ENCODE measurements at places on chromosomes 2 and 18.

DNA sequence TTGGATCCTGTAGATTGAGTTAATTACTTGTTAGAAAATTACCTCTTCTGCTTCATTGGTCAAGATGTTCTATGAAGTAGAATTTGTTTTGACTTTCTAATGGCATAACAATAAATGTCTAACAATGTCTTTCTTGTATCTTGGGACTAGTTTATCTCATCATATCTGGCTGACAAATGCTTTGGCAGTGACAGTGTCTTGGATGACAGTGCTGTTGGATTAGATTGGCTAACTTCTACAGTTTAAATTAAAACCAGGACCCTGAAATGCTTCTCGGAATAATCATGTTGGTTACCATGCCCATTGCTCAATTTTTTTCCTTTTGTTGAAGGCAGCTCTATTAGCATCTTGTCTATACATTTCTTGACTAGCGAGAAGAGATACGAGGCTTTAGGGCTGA lies 176.9 kb downstream of the PARD3B start:
- no peak for DNase-seq

DNA sequence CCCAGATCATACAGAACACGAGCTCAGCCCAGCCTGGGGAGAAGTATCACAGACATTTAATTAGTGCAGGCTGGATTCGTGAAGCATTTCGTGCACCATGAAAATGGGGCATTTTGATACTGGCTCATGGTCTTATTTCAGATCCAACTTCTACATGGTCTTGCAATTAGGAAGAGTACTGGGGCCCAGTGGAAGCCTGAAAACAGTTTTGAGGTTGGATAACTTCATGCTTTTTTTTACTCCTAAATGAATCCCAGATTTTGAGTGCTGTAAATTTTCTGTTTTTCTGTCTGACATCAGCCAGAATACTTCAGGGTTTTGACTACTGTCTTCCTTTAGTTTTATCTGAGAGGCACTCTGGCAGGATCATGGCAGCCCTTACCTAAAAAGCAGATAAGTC lies 160.1 kb downstream of the GFPT1 start:
- DNase-seq = no peak

DNA sequence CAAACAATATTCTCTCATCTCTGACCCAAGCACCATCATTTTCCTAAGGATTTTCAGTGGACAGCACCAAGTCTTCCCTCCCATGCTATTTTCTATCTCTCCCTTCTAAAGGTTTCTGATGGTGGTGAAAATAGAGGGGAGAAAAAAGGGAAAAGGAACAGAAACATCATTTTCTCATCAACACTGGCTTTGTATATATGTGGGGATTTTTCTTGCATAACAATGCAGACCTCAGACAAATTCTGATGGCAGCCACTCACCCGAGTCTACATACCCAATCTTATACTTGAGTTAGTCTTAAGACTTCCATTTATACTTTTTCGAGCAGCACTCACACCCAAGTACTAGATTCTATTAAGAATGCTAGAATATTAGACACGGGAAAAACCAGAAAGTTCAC lies 95.8 kb downstream of the TMEM163 start:
- no peak for DNase-seq

- no peak for DNase-seq
Measured at GRCh38 chr2:135064149-135064548, 12.1 kb downstream of the RAB3GAP1 start.

DNA sequence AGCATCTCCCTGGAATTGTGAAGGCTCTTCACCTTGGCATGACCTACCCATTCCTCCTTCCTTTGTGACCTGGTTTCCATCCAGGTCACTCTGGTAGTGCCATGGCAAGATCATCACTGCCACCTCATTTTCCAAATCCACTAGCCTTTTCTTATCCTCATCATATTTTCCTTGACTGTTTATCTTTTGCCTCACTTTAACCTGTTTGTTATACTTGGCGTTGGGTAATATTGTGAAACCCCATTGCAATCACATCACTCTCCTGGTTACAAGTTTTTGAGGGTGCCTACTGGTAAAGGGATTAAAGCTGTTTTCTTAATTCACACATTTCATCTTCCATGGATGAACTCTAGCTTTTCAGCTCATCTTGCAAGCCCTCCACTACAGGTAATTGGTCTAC lies 39.1 kb upstream of the IGFBP2 start:
- DNase-seq = no peak

- DNase-seq = no peak
Measured at GRCh38 chr2:100281521-100282438, 40.5 kb downstream of the LONRF2 start.

DNA sequence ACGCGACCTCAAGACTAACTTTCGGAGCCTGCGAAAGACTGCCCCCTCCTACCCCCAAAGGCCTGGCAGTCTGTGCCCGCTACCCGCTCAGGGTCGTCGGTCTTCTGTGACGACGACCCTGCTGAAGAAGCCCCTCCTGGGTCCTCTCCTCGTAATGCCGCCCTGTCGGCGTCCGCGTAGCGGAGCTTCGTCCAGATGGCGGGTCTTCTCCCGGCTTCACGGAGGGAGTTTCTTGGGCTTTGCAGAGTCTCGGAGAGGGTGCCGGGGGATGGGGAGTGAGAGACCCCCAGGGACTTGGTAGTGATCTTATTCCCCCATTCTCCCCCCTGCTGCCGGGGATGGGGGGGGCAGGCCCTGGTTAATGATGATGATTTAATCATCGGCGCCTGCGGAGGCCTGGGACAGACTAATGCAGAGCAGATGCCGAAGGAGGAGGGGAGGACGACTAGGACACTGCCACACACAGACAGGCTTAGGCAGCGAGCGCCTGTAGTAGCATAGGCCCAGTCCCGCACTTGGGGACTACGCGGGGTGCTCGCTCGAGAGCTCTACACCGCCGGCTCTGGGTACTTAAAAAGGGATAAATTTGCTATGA lies 528 bp upstream of the PCGF1 start:
- DNase-seq = no peak

GRCh38 chr2:176508374-176508773 lies 239.1 kb downstream of the MTX2 start:
- DNase-seq = no peak
